ENCODE measurements at places on chromosomes 12 and 14.

DNA sequence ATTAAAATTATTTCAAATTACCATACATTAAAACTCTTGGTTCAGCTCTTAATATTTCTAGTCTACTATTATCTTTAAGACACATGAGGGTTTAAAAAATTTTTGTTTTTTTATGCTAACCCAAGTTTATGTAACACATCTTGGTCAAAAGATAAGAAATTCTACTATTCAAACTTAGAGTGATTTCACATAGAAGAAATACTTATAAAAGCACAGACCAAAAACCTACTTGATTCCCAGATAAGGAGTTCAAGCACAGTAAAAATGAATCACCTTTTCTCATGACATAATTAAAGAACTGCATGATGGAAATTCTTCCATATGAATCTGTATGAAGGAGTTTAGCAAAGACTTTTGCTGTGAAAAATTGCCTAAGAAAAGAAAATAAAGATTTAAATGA is 13.9 kb downstream of the PPP2R3C start:
- no peak for DNase-seq

- DNase-seq: no peak
Measured at GRCh38 chr14:66420251-66421006, 65.7 kb upstream of the CCDC196 start.

DNA sequence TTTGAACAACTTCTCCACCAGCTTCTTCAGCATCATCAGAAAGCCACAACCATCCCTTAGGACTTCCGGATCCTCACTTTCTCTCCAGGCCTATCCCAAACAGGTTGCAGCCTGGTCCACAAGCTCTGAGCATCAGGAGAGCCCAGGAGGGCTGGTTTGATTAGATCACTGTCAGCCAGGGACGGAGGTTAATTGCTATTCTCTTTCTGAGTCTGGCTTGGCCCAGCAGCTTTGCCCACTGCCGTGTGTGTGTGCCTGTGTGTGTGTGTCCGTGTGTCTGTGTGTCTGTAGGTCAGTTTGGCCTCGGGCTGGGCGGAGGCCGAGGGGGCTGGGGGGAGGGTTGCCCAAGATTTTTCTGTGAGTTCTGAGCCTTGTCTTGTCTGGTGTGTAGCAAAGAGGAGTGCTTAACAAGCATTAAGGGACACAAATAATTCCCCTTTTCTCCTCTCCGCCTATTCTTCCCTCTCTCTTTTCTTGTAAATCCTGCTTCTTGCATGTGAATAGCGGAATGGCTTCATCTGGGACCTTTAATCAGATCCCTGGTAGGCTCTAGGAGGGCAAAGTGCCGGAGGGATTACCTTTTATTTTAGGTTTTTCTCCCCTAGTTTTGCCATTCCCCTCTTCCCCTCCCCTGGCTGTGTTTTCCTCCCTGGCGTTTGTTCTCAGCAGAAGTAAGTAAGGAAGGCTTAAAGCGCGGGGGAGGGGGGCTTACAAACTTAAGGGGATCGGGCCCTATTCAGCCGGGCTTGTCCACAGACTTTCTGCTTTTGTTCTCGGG is 138.2 kb upstream of the LHX5 start:
- no peak for DNase-seq

DNA sequence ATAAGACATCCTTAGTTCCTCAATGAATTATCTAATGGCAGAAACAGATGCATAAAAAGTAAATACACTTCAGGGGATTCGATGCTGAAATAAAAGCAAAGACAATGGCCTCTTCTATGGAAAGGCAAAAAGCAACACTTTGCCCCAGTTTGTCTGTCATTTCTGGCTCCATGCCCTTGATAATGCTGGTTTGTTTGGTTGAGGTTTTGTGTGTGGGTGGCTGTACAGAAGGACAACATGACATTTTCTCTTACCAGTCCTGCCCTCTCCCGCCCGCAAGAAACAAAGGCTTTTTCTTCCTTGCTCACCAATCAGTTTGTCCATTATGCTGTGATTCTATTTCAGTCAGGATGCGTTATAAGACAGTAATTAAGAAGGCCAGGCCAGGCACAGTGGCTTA is 18.1 kb upstream of the WDR89 start:
- DNase-seq: no peak

GRCh38 chr12:97639702-97640101 is 177.1 kb downstream of the RMST start:
- no peak for DNase-seq

DNA sequence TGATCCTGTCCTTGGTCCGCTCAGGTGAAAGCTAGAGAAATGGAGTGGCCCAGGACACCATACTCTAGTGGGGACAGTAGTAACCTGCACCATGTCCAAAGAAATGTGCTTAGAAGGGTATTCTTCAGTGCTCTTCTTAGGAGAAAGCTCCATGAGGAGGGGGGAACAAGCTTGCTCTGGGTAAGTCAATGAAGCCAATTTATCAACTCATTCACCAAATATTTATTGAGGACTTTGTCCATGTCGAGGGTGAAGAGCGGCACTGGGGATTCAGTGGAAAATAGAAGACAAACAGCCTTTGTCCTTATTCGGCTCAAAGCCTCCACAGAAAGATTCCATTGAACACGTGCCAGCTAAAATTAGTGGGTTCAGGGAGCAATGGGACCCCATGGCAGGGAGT is 677.8 kb downstream of the BCL11B start:
- no peak for DNase-seq

DNA sequence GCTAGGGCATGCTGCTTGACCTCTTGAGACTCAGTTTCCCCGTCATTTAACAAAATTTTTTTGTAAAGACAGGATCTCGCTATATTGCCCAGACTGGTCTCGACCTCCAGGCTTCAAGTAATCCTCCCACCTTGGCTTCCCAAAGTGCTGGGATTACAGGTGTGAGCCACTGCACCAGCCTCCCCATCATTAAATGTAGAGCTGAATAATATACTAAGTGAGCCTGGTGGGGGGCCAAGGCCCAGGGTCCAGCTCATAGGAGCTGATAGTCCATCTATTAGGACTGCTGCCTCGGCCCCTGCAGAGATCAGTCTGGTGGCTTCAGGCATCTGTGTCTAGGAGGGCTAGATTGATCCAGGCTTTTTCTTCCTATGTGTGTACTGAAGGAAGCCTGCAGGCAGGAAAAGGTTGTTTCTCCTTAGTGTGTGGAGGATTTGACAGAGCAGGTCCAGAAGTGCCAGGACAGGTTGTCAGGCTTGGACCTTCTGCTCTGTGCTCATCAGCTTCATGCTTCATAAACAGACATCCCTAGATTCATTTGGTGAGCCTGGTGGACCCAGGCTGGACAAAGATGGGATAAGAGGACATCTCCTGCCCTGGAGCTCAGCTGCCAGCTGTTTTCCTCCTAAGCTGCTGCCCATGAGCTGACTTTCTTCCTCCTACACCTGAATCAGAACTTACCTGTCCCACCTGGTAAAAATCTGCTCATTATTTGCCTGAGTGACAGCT is 135.4 kb downstream of the ZFP36L1 start:
- no peak for DNase-seq

GRCh38 chr14:95385701-95386100 is 66.0 kb upstream of the CLMN start:
- no peak for DNase-seq

DNA sequence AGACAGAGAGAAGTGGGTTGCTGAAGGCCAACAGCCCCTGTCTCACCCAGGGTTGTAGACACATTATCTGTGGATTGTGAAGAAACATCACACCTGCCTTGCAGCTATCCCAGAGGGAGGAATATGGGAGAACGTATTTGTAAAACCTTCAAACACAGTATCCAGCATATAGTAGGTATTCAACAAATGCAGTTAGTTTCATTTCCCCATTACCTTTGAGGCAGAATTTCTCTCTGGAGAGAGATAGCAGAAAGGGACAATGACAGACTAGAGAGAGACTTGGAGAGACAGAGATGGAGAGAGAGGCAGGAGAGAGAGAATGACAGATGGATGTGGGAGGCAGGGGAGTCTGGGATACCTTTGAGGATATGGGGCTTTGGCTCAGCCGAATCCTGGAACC is 62.0 kb downstream of the WSCD2 start:
- no peak for DNase-seq

Measured in AG04450 (cell line).